Epithelial cell of alveolus of lung (primary cell): ENCODE measurements at places on chromosomes 3 and 15. TPM values are rescaled to one million over a fixed set of nuclear protein-coding genes. Genes with fewer than 3 reads are reported as not detected.

NANOGP8 gene
- not detected in 2 replicates for total RNA-seq

FEZF2 gene
- total RNA-seq, result not detected in 2 replicates

CDHR4 gene
- 0.16 TPM in 1 of 2 replicates, not detected in the other for total RNA-seq

BNIP2 gene
- 75.5 and 118 TPM in 2 replicates for total RNA-seq

GOLGA6L2 gene
- total RNA-seq, result not detected in 2 replicates

FOXB1 gene
- total RNA-seq, result not detected in 2 replicates

ZPLD1 gene
- total RNA-seq, result 0.26 TPM in 1 of 2 replicates, not detected in the other

ROBO1 gene
- 47.8 and 63.2 TPM in 2 replicates for total RNA-seq

DCBLD2 gene
- total RNA-seq, result 148 and 299 TPM in 2 replicates

KLHL40 gene
- not detected in 2 replicates for total RNA-seq

C2CD4A gene
- not detected in 2 replicates for total RNA-seq

PPARG gene
- total RNA-seq, result 11.0 and 48.1 TPM in 2 replicates

GPR27 gene
- not detected in 2 replicates for total RNA-seq

GNAT1 gene
- total RNA-seq, result not detected in 2 replicates

SI gene
- total RNA-seq, result not detected in 2 replicates

LRRK1 gene
- total RNA-seq, result 4.0 and 9.8 TPM in 2 replicates

STRC gene
- not detected in 2 replicates for total RNA-seq

OPA1 gene
- total RNA-seq, result 32.5 and 44.4 TPM in 2 replicates

GABRR3 gene
- not detected in 2 replicates for total RNA-seq

DUOX1 gene
- total RNA-seq, result not detected in 2 replicates

CTXN2 gene
- total RNA-seq, result not detected in 2 replicates

DISP2 gene
- total RNA-seq, result 0.08 and 0.13 TPM in 2 replicates

TNFAIP8L3 gene
- total RNA-seq, result 6.7 and 12.1 TPM in 2 replicates
